A549 treated with ZK216348 at 1 μM for 4 hours (cell line): ENCODE measurements at places on chromosomes 12 and 14. TPM values are rescaled to one million over a fixed set of nuclear protein-coding genes. Genes with fewer than 3 reads are reported as not detected.

The SLC6A12 gene
- 0.50 to 1.5 TPM (median 0.55 TPM) in 5 replicates for total RNA-seq

The GPR84 gene
- total RNA-seq: not detected in 5 replicates

The ALKBH1 gene
- total RNA-seq: 13.3 to 15.4 TPM (median 15.0 TPM) in 5 replicates

The TOGARAM1 gene
- 7.2 to 8.7 TPM (median 8.6 TPM) in 5 replicates for total RNA-seq

The RTL1 gene
- 0.21 to 0.35 TPM (median 0.26 TPM) in 5 replicates for total RNA-seq

The LHX5 gene
- total RNA-seq: not detected in 5 replicates

The B4GALNT1 gene
- 27.2 to 51.6 TPM (median 49.2 TPM) in 5 replicates for total RNA-seq

The ANKRD33 gene
- total RNA-seq: not detected in 5 replicates

The GPRC5D gene
- not detected in 5 replicates for total RNA-seq

The PPP4R4 gene
- total RNA-seq: 0.06 to 0.58 TPM (median 0.37 TPM) in 5 replicates

The TMEM30B gene
- total RNA-seq: 0.09 to 0.49 TPM (median 0.20 TPM) in 5 replicates

The RNF212B gene
- not detected in 5 replicates for total RNA-seq

The RABGGTA gene
- 13.7 to 19.6 TPM (median 18.4 TPM) in 5 replicates for total RNA-seq

The LRP1 gene
- 11.1 to 24.4 TPM (median 17.6 TPM) in 5 replicates for total RNA-seq
